ENCODE measurements at places on chromosomes 13 and 19.

GRCh38 chr19:29771708-29772414 lies 39.9 kb upstream of the CCNE1 start:
- peak; percentile 37 for DNase-seq

- DNase-seq = no peak
Observed at GRCh38 chr13:110376120-110376519, 69.0 kb downstream of the COL4A2 start.

- no peak for DNase-seq
Observed at GRCh38 chr13:29538652-29539040, 56.8 kb downstream of the SLC7A1 start.

- DNase-seq = no peak
Observed at GRCh38 chr13:97139691-97140090, 82.4 kb upstream of the MBNL2 start.

DNA sequence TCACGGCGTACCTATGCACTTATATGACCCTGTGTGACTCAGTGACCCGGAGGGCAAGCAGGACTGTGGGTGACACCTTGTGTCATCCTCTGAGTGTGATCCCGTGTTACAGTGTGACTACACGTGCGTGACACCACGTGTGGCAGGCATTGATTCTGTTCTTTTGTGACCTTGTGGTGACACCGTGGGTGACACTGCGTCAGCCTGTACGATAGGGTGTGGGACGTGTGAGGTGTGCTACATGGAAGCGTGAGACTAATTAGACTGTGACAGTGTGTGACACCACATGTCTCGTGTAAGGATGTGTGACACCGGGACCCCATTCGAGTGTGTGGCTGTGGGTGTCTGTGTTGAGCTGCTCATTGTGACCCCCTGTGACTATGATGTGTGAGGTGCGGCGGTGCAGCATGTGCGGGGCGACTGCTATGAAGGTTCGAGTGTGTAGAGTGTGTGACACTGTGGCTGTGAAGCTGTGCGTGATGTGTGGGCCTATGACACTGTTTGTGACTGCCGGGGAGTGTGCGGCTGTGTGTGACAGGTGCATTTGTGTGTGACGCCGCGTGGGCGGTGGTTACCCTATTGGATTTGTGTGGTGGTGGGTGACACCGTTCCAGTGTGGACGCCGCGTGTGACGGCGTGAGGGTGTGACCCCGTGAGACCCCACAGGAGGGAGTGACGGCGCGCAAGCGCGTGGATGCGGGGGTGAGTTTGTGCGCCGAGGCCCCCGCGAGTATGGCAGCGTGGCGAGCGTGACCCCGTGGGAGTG lies 399 bp upstream of the SPTBN4 start:
- DNase-seq = no peak

GRCh38 chr19:10468133-10468532 lies 35.0 kb downstream of the KEAP1 start:
- no peak for DNase-seq

DNA sequence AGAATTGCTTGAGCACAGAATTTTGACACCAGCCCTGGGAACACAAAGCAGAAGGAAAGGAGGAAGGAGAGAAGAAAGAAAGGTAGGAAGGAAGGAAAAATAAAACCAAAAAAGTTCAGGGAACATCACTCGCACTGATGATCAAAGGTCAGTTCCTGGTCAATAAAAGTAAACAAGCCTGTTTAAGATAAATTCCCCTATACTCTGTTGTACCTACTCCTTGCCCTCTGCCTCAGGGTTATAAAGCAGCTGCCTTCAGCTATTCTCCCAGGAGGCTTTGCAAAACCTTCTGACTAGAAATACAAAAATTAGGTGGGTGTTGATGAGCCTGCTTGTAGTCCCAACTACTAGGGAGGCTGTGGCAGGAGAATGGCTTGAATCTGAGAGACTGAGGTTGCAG lies 14.9 kb upstream of the ZNF91 start:
- DNase-seq = no peak

- no peak for DNase-seq
Observed at GRCh38 chr13:38630780-38631179, 56.1 kb upstream of the FREM2 start.

GRCh38 chr19:38819231-38819920 lies 6.6 kb upstream of the LGALS4 start:
- no peak for DNase-seq

- no peak for DNase-seq
Observed at GRCh38 chr13:80441968-80442367, 101.0 kb upstream of the SPRY2 start.

GRCh38 chr19:15926484-15926883 lies 7.8 kb downstream of the CYP4F11 start:
- no peak for DNase-seq

DNA sequence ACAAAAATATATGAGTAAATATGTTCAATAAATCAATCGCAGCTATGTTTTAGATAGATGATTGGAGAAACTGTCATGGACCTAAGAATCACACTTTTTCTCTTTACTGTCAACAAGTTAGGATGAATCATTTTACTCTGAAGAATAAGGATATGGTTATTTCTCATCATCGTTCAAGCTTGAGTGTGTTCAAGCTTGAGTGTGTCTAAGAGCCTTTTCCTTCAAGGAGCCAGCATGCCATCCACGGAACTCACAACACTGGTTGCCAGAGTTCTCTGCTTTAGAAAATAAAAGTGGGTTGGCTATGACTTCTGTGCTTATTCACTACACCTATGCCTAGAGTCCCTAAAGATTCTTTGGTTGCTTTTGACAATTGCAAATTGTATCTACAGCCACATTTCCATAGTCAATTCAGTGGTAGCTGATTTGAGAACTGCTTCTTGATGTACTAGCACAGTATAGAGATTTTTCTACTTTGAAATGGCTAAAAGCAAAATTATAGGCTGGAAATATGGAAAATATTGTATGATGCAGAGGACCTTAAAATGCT lies 58.1 kb upstream of the SCEL start:
- no peak for DNase-seq

GRCh38 chr13:47005756-47006414 lies 109.0 kb upstream of the HTR2A start:
- DNase-seq = no peak
